ENCODE measurements at places on chromosomes 3 and 15.

DNA sequence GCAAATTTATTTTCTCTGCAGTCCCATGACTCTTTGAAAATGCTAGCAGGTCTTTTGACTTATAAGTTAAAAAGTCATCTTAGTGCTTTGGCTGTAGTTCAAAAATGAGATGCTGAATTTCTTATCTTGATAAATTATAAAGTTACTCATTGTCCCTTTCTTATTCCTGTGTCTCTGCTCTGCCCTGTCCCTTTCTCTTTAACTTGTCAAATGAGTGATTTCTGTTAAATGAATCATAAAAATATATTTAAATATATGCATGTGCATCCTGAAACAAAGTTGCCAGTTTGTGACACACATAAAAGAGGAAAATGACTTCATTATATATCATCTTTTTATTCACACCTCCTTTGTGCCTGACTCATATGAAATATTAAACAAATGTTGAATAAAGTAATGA is 1097.3 kb upstream of the EPHA6 start:
- no peak for DNase-seq

GRCh38 chr3:177418787-177419186 is 221.5 kb upstream of the TBL1XR1 start:
- no peak for DNase-seq

DNA sequence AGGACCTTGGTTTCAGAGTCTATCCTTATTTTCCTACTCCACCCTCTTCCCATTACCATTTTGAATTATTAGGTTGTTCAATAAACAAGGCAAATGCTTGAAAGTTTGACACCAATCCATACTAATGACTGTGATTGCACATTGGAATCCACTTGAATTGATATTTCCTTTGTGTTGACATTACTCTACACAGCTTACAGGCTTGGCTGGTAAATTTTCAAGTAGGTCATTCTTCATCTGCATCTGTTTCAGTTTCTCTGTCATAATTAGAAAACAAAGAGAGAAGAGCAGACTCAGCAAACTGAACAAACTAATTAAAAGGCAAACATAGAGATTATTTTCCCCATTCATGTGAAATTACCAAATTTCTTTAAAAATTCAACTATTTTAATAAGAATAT is 732.9 kb upstream of the BCHE start:
- no peak for DNase-seq

DNA sequence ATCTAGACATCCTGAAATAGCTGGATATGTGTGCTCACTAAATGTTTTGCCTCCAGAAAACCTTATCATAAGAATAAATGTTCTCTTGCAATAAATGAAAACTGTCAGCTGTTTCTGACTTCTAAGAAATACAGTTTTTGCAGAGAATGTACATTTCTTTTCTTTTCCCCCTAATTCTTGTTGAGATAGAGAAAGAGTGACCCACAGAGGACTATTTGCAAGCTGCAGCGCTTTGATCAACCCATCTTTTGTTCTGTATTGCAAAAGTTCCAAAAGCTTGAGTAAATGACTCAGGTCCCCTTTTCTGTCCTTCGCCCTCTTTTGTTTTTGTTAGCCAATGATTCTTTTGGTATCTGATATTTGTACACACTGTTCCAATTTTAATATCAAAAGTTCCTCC is 141.9 kb downstream of the BBX start:
- no peak for DNase-seq

DNA sequence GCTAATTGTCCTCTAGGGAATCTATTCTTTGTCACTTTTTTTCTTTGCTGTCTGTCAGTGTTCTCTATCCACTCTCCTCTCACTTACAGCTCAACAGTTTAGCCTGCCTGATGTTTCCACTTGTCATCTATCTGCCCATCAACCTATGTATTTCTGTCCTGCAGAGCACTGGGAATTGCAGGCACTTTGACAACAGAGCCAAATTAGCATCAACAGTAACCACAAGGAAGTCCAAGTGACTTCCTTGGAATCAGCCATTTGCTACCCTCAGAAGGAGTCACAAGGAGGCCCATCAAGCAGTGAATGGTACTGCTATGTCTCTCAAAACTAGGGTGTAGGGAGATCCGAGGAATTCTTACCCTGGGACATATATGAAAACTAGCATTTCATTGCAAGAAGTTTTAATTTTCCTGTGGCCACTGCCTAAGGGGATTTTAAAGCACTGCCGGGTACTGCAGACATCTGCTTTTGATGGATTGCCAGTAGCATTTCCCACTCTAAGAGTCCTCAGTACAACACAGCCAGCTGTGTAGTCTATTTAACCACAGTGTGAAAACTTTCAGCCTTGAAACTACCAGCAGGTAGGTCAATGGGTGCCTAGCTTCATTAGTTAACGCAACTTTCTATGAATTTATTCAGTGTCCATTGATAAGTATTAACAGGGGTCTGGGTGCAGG is 898.8 kb downstream of the NTRK3 start:
- DNase-seq, result no peak

GRCh38 chr15:61835496-61836106 is 224.6 kb downstream of the VPS13C start:
- DNase-seq, result peak; percentile 50

GRCh38 chr3:81761904-81762580 is 597 bp upstream of the GBE1 start:
- no peak for DNase-seq

- DNase-seq, result peak; percentile 23
Measured at GRCh38 chr15:63146684-63147083, 10.6 kb downstream of the RPS27L start.

- no peak for DNase-seq
Measured at GRCh38 chr15:100373942-100374341, 32.2 kb upstream of the ADAMTS17 start.

GRCh38 chr15:101088271-101088670 is 163.6 kb downstream of the CHSY1 start:
- no peak for DNase-seq

DNA sequence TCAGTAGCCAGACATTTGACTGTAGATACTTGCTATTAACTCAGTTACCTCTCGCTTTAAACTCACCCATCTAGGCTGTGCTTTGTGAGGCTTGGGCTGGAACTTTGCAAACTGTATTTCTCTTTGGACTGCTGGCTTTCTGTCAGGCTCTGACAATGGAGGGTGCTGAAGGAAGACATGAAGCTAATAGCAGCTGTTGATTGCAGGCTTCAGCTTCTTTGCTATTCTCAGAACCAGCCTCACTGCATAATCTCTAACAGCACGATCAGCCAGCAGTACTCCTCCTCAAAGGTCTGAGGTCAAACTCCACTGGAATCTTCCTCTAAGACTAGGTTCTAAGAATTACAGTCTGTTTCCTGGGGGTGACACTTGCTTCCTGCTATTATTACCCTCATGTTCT is 295.6 kb downstream of the ZBBX start:
- DNase-seq, result no peak

GRCh38 chr3:127052121-127052561 is 69.2 kb downstream of the PLXNA1 start:
- DNase-seq, result no peak

DNA sequence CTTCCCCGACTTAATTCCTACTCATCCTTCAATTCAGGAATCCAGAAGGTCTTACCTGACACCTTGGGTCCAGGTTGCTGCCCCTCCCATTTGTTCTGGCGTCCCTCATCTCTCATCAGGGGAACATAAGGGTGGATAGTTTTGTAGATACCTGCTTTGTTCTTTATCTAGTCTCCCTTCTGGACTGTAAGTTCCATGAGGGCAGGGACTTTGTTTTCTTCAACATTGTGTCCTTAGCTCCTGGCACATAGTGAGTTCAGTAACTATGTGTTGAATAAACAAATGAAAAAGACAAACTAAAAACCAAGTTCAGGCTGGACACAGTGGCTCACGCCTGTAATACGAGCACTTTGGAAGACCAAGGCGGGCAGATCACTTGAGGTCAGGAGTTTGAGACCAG is 13.2 kb upstream of the GPD1L start:
- DNase-seq, result no peak

GRCh38 chr15:97071668-97072067 is 741.2 kb downstream of the NR2F2 start:
- no peak for DNase-seq

DNA sequence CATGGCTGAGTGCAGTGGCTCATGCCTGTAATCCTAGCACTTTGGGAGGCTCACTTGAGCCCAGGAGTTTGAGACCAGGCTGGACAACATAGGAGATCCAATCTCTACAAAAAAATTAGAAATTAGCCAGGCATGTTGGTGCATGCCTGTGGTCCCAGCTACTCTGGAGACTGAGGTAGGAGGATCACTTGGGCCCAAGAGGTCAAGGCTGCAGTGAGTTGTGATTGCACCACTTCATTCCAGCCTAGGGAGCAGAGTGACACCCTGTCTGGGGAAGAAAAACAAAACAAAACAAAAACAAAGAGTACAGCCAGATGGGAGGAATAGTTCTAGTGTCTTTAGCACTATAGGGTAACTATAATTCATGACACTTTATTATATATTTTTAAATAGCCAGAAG is 26.2 kb upstream of the COMMD4 start:
- no peak for DNase-seq

DNA sequence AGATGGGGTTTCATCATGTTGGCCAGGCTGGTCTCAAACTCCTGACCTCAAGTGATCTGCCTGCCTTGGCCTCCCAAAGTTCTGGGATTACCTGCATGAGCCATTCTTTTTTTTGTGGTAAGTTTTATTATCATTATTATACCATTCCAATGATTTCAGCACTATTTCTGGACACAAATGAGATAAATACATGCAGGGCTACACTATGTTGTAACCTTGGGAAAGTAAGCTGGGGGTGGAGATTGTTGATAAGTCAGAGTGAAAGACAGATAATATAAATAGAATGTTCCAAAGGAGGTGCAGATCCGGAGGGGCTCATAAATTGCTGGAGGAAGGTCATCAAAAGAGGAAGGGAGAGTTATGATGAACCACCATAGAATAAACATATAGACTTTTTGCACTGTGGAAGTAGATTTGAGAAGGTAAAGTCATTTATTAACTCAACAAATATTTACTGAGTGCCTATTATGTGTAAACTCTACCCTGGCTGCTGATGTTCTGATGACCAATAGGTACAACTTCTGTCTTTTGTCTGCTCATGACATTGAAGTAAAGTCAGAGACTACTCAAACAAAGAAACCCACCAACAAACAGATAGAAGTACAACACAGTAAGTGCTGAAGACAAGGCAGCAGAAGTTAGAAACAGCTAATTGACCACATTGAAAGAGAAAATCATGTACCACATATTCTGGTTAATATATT is 478.9 kb upstream of the GOLIM4 start:
- no peak for DNase-seq

DNA sequence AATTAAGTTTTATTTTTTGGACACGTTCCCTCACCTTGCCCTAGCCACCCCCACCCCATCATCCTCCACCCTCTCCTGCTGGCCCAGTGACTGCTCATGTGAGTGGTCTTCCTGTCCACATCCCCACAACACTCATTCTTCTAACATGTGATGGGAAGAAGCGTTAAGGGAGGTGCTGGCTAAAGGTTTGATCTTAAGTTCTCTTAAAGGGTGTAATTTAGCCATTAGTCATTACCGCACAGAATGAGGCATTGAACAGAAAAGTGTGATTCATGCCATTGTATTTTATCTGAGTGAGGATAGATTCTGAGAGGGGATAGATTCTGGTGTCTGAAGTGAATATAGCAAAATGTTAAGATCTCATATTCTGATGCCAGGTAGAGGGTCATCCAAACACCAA is 272.9 kb upstream of the TPM1 start:
- peak; percentile 95 for DNase-seq

GRCh38 chr3:146581080-146581601 is 24.0 kb downstream of the PLSCR5 start:
- no peak for DNase-seq

DNA sequence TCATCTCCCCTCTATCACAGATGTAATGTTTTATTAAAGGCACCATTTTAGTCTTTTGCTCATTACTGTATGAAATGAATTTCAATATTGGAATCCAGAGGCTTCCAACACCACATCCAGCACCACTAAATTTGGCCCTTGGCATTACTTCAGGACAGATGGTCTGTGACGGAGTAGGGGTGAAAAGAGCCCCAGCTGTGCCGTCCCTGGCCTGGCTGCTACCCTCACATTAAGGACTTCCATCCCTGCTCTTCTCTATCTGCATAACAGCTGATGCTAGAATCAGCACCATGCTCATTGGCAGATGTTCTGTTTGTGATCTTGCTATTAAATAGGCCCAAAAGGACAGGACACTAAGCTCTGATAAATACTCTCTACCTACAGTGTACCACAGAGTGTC is 152.9 kb downstream of the IL1RAP start:
- no peak for DNase-seq

- no peak for DNase-seq
Measured at GRCh38 chr15:83656943-83657528, 3.1 kb downstream of the ADAMTSL3 start.

DNA sequence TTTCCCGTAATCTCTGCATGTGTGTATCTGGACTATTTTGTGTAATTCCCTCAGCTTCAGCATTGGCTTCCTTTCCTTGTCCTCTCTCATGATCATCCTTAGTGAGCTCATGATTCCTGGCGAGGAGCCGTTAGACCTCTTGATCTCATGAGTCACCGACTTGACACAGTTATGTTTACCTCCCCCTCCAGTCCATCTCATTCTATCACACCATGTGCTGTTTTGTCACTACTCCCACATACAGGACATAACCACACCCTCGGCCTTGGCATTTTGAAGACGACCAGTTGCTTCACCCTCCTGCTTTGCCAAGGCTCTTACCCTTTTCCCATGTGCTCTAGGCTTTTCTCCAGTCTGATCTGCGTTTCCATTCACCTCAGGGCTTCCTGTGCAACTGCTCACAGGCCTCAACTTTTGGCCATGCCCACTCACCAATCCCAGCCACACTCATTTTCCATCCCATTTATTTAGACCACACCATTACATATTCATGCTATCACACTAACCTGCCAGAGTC is 41.5 kb downstream of the CP start:
- peak; percentile 98 for DNase-seq

DNA sequence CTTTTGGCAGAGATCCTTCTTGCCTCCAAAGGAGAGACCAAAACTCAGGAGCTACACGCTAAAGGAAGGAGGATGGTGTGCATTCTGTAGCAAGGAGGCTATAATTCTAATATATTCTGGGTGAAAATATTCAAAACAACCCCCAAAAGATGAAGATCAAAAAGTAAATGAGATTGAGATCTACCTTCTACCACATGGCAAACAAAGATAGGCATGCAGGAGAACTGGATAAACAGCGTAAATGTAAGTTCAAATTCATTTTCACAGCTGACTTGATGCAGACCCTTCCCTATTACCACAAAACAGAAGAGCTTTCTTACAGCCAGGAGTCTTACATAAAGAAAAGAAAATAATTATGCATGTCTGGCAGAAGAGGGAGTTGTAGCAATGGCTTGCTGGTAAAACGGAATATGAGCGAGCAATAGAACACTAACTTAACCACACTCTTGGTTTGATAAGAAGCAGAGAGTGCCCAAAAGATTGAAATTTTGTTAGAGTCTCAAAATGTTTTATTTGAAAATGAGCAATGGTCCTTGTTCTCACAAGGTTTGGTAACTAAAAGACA is 272.7 kb downstream of the MECOM start:
- no peak for DNase-seq

GRCh38 chr15:26394801-26395200 is 378.1 kb downstream of the GABRB3 start:
- DNase-seq, result no peak

- no peak for DNase-seq
Measured at GRCh38 chr3:195441476-195441991, 1.3 kb downstream of the ACAP2 start.
